ENCODE measurements at places on chromosomes 3 and 15.
A peak's percentile ranks its signal among the peaks of the same experiment; 100 is the strongest.

GRCh38 chr3:10505050-10505790 lies at the start of gene ATP2B2:
ATP2B2 (minus strand) TSS chr3:10505586; CDS start chr3:10449543, 56,043 bp downstream.
- no peak for DNase-seq

DNA sequence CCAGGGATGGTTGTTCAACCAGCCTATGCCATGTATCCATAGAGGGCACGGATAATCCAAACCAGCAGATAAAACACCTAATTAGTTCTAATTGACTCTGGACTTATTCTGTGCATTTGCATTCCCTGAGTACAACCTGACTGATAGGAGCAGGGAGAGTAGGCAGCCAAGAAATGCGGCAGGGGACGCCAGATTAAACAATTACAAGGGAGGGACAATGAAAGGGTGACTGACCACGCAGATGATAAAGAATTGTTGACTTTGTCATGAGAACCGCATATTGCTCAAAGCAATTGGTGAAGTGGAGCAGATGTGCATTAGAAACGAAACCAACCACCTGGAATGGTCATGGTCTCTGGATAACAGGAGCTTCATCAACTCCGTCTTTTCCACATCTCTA lies 369.1 kb upstream of the FRG2C start:
- no peak for DNase-seq

DNA sequence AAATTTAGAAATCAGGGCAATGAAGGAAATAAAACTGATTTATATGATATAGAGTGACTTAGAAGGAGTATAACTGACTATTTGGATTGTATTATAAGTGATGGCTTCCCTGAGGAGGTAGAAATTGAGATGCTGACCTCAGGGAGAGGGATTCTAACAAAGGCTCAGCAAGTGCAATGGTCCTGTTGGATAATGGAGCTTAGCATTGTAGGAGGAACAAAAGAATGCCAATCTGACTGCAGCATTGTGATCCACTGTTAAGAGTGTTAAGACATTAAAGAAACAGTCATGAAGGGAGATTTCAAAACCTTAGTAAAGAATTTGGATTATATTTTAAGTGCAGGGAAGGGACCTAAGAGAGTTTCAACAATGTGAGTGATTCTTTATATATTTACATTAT lies 158.4 kb upstream of the NAALADL2 start:
- no peak for DNase-seq

GRCh38 chr3:126525853-126526667 lies 2.1 kb downstream of the CHST13 start:
- no peak for DNase-seq

- no peak for DNase-seq
These were observed 41.9 kb upstream of the PLXND1 start for GRCh38 chr3:129648391-129648790.

DNA sequence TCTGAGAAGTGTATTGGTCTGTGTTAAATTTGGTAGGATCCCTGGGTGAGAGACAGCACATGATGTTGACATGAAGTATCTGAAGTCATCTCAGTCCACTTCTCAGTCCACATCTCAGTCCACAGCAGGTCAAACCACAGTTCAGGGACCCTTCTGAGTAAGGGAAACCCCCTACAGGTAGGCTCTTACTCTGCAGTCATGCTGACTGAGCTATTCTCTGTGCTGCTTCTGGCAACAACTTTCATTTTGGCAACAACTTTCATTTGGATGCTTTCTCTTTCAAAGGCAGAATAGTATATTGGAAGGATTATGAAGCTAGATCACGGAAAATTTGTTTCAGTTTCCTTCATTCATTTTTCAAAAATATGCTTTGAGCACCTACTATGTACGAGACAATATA lies 178.2 kb upstream of the GOLIM4 start:
- no peak for DNase-seq

DNA sequence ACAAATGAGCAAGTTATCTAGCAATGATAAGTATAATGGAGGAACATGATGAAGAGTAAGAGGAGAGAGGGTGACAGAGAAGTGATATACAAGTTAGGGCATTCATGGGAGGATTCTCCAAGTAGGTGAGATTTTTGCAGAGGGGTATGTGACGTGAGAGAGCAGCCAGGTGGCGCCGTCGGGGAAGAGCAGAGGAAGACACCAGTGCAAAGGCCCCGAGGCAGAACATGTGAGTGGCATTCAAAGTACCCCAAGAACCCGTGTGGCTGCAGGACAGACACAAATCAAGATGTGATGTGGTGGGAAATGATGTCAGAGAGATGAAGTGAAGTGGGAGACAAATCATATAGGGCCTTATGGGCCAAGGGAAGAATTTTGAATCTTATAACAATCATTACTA lies 81.8 kb upstream of the GRM7 start:
- DNase-seq: no peak

DNA sequence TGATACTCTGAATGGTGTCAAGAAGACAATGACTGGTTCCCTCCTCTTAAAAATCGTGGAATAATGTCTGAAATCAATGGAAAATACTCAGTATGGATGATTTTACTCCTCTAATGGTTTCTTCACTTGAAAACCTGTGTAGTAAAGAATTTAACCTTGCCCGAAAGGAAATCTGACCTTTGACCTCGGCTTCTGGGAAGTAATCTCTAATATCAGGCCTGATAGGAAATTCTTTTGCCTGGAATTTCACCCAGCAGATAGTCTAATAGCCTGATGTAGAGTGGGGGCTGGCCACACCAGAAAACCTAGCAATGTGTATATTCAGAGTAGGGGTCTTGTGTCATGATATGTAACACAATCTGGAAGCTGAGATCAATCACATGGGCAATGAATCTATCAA lies 91.5 kb upstream of the GOLIM4 start:
- no peak for DNase-seq

GRCh38 chr3:170759511-170760173 lies 110.4 kb downstream of the RPL22L1 start:
- DNase-seq: no peak

DNA sequence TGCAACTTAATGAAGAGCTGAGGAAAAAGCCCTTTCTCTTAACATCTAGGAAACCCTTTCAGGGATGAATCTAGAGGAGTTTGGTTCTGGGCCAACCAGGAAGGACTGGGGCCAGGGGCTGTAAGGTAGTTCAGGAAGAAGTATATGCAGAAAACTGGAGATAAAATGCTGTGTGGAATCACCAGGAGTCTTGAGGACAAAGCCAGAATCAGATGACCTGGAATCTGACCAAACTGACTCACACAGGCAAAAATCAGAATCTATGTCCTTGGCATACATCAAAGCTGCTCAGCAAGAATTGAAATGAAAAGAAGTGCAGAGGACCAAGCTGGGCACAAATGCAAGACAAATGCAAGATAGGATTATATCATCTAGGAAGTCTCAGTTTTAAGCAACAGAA lies 59.4 kb upstream of the ATP2C1 start:
- no peak for DNase-seq

- no peak for DNase-seq
These were observed 1.3 kb downstream of the MAGI1 start for GRCh38 chr3:66037330-66037985.

DNA sequence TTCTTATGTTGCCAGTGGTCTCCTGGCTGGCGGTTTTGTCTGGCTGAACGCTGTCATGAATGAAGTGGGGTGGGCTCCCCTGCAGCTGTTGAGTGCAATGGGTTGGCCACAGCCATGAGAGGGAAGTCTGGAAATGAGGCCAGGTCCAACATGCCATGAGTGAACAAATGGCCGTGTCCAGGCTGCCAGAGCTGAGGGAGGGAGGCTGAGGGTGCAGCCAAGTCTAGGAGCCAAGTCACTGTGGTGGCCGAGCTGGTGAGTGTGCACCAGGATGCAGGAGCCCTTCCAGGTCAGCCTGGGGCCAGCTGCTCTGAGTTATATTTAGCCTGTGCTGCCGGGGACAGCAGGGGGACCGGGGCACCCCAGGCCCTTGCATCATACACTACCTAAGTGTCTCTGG lies 24.7 kb upstream of the PRR23E start:
- DNase-seq: no peak

DNA sequence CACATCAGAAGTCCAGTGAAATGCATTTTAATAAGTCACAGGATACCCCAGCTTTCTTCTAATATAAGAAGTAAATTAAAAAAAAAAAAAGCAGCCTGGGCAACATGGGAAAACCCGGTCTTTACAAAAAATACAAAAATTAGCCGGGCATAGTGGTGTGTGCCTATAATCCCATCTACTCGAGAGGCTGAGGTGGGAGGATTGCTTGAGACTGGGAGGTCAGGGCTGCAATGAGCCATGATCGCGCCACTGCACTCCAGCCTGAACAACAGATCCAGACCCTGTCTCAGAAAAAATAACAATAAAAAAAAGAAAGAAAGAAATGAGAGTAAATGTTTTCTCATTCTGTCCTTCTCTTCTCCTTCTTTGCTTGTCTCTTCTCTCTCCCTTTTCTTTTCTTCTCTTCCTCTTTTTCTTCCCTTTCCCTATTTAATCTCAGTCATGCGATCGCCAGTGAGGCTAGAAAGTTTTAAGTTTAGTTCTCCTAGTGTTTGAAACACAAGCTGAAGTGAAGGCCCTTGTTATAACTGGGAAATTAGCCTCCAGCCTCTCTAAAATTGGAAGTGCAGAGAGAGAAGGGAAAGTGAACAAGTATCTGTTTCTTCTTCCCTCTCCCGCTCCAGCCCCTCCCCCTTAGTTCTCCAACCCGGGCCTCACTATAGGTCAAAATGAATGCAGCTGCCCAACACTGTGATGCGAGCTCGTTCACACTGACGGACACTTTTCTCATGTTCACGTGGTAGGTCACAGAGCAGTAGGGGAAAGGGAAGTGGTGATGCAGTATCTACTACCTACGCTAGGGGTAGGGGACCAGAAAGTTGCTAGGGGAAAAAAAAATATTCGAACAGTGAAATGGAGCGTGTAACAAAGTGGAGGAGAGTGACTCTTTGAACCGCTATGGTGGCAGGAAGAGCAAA lies 23.5 kb upstream of the TSC22D2 start:
- no peak for DNase-seq

DNA sequence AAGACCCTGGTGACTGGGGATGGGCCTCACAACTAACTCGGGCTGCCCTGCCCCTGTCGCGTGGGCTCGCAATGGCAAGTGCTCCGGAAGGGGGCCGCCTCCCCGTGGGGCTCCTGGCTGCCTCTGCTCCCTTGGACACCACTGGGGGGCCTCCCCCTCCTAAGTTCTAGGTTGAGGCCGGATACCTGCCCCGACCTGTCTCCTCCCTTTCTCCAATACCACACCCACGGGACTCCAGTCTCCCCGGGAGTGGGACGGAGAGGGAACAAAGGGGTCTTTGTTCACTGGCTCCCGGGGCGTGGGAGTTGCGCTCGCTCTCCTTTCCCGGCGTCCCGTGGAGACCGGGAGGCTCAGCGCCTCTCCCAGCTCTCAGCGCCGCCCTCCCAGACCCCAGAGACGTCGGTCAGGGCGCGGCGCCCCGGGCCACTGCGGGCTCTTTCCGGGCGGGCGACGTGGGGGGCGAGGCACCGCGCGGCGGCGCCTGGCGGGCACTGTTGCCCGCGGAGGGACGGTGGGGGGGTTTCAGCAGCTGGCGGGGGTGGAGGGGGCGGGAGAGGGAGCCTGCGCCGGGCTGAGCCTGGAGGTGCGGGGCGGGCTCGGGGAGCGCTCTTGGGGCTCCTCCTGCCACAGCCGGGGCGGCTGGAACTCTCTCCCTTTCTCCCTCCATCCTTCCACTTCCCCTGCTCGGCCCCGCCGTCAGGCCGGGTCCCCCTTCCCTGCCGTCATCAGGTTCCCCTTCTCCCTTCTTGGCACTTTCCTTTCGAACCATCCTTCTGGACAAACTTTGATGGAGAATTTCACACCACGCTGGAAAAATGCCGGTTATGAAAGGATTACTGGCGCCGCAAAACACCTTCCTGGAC lies at the start of gene KCNH8:
TSS of gene KCNH8 (plus strand) at position 606 of the 863 bp plus-strand sequence. CDS start at position 816, 210 bp downstream.
- DNase-seq: no peak

DNA sequence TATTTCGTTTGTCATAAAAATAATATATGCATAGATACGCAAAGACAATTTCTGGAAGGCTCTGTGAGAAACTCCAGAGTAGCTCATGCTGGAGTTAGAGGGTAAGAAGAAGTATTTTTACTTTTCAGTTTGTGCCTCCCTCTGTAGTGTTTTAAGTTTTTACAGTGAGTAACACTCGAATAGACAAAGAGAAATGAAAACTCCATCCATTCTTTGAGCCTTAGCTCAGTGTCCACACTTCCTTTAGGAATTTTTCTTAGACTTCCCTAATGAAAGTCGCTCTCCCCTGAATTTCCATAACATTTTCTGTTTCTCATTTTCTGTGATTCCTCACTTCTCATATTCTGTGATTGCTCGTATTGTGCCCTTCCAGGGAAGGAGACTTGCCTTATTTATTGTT lies 2.1 kb downstream of the BLOC1S6 start:
- DNase-seq: no peak

- DNase-seq: peak; percentile 64
These were observed 12.6 kb upstream of the APH1B start for GRCh38 chr15:63264688-63265293.

GRCh38 chr3:186882150-186882524 lies 39.6 kb downstream of the ADIPOQ start:
- no peak for DNase-seq

DNA sequence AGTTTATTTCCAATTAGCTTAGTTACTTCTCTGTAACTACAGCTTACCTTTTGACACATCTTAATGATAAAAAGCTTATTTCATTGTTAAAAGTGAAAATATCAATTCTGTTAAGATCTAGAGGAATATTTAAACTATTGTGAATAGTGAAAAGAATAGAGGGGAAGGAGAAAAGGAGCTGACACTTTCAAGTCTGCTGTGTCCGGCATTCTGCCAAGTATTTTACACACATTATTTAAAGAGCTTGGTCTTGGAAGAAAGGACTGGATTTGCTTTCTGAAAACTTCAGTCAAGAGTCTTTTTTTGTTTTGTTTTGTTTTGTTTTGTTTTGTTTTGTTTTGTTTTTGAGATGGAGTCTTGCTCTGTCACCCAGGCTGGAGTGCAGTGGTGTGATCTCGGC lies 34.8 kb downstream of the CCDC80 start:
- DNase-seq: no peak

GRCh38 chr3:28726840-28727239 lies 378.2 kb upstream of the AZI2 start:
- DNase-seq: no peak
